ENCODE measurements at places on chromosomes 13 and 19. TPM values are rescaled to one million over a fixed set of nuclear protein-coding genes. Genes with fewer than 3 reads are reported as not detected.

DNA sequence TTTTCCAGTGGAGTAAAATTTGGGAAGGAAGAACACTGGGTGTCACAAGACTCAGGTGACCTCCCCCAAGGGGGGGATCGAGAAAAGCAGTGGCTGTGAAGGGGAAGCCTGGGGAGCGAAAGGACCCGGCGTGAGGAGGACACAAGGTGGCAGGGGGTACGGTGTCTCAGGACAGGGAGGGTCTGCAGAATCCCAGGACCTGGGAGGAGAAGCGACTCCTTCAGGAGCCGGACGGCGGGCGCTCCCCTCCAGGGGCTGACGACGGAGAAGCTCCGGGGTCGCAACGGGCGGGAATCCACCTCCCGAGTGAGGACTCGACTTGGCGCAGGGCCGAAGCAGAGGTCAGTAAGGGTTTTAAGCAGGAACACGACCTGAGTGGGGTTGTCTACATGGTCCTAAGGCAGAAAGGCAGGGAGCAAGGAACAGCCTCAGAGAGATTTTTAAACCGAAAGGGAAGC is 529 bp downstream of the ZNF836 start:
- no peak for DNase-seq

GRCh38 chr13:112839356-112840105 is 129.5 kb upstream of the MCF2L start:
- DNase-seq = no peak

- DNase-seq = peak; percentile 59
These were observed 931 bp downstream of the USP12 start for GRCh38 chr13:27170516-27171243.

- DNase-seq = peak; percentile 19
These were observed 32.4 kb downstream of the GPR42 start for GRCh38 chr19:35403116-35403760.

SCAMP4 gene
- total RNA-seq = 16.4 TPM

Data from umbilical cord (tissue), 2 donors.